Erythroblast (primary cell): ENCODE measurements at places on chromosomes 4 and X.

DNA sequence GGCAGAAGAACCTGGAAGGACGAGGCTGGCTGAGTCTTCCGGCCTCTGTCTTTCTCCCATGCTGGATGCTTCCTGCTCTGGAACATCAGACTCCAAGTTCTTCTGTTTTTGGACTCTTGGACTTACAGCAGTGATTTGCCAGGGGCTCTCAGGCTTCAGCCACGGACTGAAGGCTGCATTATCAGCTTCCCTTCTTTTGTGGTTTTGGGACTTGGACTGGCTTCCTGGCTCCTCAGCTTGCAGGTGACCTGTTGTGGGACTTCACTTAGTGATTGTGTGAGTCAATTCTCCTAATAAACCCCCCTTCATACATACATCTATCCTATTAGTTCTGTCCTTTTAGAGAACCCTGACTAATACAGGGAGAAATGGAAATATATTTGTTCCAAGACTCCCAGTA is 265.8 kb downstream of the PCDH18 start:
- DNase-seq, result no peak

DNA sequence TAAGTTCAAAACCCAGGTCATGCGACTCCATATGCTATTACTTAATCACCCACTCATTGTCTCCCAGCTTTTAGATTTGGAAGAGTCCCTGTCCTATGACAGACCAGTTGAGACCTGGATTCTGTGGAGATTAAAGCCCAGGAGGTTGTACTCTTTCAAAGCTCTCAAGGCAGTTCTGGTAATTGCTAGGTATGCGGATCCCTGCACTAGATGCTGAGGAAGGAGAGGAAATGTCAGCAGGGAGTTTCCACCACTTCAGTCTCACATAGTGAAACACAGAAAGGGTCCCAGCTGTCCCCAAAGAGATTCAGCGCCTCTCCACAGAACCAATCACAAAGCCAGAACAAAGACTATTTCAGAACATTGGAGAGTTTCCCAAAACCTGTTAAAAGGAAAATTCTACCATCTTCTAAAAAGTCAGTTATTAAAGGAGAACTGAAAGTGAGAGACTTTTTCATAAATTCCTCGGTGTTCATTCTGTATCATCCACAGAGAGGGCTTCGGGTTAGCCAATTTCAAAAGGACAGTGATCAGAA is 53.4 kb downstream of the IRF2 start:
- no peak for DNase-seq

DNA sequence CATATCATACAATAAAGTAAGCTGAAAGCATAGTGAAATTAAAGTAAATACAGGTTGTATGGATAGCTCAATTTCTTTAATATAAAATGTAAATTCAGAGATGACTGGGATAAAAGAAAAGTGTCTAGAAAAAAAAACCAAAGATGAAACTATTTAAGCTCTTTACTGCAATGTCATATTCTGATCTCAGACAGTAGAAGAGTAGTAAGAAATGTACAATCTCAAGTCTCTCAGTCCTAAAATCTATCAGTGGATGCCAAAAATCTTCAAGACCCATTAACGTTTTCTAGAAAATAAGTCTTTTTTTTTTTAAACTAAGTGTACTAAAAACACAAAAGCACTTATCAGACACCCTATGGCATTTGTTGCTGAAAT is 13.8 kb downstream of the MGARP start:
- no peak for DNase-seq

DNA sequence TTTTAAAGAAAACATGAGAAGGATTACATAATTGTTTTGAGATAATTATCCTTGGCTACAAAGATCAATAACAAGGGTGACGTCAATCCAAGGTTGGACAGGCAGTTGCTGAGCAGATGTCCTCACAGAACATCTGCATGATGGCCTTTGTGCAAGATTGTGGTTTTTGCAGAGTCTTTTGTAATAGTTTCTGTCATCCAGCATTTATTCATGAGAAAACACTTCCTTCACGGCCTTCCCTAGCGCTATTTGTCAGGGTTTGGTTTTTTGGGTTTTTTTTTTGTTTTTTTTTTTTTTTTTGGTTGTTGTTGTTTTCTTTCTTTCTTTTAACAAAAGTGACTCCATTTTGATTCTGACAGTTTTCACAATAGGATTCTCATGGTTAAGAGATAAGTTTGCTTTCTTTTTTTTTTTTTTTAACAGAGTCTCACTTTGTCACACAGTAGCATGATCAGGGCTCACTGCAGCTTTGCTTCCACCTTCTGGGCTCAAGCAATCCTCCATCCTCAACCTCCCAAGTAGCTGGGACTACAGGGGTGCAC is 31.5 kb upstream of the ELF2 start:
- DNase-seq, result no peak

DNA sequence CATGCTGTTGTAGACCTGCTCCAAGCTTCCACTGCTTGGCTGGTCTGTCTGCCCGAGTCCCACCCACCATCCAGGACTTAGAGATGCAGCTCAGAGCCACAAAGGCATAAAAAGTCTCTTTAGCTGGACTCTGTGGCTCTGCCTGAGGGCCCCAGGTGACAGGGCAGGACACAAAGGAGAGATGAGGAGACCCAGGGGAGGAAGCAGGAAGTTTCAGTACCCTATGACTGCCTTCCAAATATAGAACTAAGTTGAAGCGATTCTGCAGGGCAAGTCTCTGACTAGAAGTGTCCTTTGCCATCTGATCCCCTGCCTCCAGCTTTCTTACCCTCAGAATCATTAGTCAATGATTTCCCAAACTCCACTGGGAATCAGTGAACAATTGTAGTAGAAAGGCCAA is 11.2 kb upstream of the CXCR3 start:
- no peak for DNase-seq

DNA sequence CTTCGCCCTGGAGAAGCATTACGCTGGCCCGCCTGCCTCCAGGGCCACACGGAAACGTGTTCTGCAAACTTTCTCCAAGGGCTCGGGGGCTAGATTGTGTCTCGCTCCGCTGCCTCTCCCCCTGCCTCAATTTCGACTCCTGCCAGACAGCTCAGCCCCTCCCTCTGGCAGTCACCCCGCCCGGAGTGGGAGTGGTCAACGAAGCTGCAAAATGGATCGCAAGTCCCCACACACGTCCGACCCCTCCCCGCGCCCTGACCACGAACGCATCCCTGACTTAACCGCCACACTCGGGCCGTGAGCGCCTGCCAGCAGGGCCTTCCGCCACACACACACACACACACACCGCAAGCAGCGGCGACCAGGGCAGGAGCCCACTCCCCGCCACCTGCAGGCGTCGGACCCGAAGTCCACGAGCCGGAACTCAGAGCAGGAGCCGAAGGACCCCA is 47.0 kb upstream of the NKAP start:
- no peak for DNase-seq

GRCh38 chrX:86383681-86384540 is 235.7 kb downstream of the DACH2 start:
- no peak for DNase-seq

DNA sequence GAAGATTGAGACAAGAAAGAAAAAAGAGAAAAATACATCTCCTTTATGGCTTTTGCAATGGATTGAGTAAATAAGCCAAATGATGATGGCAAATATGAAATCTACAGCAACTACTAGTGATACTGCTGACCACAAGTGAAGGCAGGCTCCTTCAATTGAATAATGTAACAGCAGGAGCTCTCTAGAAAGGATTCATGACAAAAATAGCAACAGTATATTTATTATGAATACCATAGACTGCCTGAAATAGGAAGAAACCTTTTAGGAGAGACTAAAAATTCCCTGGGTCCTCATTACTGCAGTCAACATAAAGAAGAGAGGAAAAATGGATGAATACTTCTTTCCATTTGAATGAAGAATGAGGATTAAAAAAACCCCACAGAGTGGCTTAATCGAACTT is 306.8 kb upstream of the ANXA10 start:
- no peak for DNase-seq

GRCh38 chr4:84480082-84480481 is 19.0 kb downstream of the NKX6-1 start:
- no peak for DNase-seq

DNA sequence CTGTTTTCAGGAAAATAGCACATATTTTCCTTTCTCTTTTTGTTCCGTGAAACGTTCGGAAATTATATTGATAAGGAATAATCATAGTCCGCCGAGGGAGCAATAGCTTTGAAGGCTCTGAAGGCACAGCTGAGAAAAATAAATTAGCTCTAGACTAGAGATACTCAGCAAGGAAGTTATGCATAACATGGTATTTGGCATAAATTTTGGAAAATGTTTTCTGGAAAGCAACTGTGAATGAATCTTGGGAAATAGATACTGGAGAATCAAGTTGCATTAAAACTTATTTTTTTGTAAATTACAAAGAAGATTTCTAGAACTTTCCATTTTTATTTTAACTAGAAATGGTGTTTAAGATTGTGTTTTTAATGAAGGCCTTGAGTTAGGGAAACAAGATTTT is 92.4 kb downstream of the HPRT1 start:
- no peak for DNase-seq

GRCh38 chrX:111411557-111411956 is 435 bp downstream of the DCX start:
- no peak for DNase-seq

- DNase-seq, result no peak
Observed at GRCh38 chr4:122705009-122705408, 27.5 kb upstream of the BBS12 start.

DNA sequence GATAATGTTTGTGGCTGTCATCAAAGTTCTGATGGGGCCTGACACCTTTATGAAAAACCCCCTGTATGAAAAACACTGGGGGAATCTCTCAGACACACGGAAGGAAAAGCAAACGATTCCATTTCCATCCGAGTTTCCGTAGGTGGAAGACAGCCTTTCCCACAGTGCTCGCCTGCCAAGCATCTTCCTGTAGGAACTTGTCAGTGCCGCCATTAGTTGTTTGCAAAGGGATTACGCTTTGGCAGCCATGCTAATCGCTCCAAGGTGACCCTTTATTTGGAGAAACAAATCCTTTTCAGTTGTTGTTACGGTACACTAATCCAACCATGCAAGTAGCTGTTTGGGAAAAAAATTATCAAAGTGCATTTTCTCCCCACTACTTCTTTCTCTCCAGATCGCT is 44.4 kb upstream of the STOX2 start:
- no peak for DNase-seq

DNA sequence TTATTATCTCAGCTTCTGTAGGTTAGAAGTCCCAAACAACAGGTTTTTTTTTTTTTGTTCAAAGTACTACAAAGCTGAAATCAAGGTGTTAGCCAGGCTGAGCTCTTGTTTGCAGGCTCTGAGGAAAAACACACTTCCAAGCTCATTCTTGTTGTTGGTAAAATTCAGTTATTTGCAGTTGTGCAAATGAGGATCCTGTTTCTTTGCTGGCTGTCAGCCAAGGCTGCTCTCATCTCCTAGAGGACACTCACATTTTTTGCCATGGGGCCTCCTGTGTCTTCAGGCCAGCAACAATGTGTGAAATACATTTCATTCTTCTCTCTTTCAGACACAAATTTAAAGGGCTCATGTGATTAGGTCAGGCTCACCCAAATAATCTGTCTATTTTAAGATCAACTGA is 60.3 kb upstream of the HSD17B10 start:
- DNase-seq, result no peak

DNA sequence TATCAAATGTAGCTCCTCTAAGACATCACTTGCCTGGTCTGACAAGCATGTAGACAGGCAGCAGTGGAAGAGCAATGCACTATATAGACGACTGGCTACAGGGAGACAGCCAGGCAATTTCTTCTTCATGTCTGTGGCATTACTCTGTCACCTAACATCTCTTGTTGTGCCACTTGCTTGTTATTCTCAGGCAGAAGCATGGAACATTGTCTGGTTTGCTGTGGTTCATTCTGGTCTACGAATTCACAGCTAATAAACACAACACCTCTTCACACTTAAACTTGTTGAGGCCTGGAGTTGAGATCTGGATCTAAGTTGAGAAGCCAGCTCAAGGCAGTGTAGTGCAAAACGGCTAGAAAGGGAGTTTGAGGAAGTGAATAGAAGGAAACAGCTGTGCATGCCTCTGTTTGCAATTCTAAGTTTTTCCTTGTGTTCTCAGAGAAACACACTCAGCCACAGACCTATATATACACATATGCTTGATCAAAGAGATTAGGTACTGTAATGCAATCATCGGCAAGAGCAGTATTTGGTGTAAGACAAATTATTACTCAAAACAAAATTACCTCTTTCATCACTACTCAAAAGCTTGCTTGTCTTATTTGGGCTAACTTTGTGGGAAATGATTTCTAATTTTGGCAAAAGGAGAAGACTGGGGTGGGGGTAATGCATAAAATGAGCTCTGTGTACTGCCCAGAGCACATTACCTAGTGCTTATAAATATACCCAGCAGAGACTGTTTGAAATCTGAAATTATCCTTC is 243.8 kb downstream of the PPP3CA start:
- DNase-seq, result peak; percentile 12

DNA sequence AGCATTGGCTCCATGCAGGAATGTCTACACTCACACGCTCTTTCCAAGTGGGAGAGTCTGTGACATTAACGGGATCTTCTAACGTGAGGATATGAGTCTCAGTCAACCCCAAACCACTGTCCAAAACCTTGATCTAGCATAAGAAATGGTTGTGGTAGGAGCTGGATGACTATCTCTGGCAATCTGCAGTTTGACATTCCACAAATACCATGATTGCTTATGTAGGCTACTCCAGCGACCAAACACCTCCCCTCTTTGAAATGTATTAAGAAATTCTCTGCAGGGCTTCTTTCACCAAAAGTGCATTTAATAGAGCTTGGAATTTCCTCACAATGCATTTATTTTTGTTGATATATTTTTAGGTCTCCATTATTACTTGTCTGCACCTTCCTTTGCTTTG is 14.1 kb upstream of the STX18 start:
- no peak for DNase-seq

- DNase-seq, result no peak
Observed at GRCh38 chrX:7280520-7280919, 132.6 kb upstream of the PUDP start.

GRCh38 chr4:65302145-65302544 is 368.1 kb downstream of the EPHA5 start:
- no peak for DNase-seq

DNA sequence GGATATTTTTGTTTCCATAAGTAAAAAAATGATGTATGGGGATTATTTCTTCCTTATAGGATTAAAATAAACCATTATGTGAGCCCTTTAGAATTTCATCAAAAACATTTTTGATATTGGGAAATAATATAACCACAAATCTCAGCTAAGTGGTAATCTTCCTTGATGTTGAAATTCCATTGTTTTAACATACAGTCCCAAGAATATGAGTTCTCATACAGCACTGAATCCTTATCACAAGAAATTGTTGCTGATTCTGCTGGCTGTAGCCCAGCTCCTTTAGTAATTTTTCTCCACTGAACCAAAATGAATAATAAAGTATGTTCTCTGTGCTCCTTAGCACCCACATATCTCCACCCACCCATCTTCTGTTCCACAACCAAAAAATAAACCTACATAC is 41.9 kb upstream of the FAM47B start:
- DNase-seq, result no peak

- no peak for DNase-seq
Observed at GRCh38 chr4:19739101-19739651, 512.5 kb upstream of the SLIT2 start.

- DNase-seq, result no peak
Observed at GRCh38 chr4:100799761-100800539, 282.1 kb upstream of the EMCN start.

GRCh38 chr4:2881431-2881830 is 37.8 kb downstream of the ADD1 start:
- no peak for DNase-seq

GRCh38 chrX:30702736-30703135 is 49.5 kb downstream of the GK start:
- no peak for DNase-seq

- DNase-seq, result no peak
Observed at GRCh38 chrX:106955004-106955772, 35.0 kb downstream of the CLDN2 start.

GRCh38 chrX:17944833-17945497 is 83.9 kb upstream of the RAI2 start:
- DNase-seq, result peak; percentile 1
